Renal cortex interstitium (tissue), 15 donors: ENCODE measurements at places on chromosomes 2 and 18.

- no peak for DNase-seq
These were observed 199.6 kb downstream of the PRKCE start for GRCh38 chr2:45851111-45851510.

DNA sequence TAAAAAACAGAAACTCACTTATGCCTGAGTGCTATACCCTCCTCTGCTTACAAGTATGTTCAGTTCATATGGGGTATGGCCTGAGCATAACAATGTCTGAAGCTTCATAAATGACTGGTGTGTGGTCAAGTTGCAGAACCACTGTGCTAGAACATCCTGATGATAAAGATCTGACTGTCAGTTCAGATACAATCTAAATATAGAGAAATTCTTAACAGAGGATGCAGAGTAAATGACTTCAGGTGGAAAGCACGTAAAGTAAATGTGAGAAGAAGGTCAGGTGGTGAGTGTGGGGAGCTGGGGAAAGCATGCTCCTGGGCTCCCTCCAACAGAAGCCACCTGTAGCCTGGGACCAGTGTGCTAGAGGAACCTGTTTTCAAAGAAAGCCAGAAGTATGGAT lies 926.2 kb downstream of the TSN start:
- DNase-seq = no peak

DNA sequence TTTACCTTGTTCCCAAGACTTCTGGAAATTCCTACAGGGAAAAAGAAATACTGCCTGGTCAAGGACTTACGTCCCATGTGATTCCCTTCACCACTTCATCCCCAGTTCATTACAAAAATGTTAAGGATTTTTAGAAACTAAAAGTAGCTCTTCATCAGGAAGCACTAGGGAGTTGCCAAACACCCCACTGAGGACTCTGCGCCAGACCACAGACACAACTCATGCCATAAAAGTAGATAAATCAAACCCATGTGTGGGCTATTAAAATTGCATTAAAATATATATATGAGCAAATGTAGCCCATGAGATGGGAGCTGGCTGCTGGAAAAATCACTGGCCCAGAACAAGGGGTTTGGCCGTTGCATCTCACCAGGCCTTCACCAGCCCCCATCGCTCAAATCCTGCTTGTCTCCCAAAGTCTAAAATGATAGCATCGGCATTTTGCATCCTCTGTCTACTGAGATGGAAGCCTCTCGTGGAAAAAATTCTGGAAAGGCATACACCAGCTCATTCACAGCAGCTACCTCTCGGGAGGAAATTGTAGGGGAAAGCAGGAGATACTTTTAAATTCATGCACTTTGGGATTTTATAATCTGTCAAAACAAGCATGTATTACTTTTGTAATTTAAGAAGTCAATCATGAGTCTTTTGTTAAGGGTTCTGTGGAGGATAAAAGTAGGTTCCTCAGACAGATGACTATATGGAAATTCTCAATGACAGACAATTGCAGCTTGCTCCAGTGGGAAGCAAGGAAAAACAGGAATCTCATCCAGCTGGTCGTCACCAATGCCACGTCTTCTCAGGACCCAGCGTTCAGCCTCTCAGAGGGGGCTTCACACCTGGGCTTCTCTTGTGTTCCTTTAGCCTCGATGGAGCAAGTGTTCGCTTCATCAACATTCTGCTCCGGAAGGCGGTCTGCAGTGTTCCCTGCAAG lies 113.9 kb downstream of the MREG start:
- no peak for DNase-seq

DNA sequence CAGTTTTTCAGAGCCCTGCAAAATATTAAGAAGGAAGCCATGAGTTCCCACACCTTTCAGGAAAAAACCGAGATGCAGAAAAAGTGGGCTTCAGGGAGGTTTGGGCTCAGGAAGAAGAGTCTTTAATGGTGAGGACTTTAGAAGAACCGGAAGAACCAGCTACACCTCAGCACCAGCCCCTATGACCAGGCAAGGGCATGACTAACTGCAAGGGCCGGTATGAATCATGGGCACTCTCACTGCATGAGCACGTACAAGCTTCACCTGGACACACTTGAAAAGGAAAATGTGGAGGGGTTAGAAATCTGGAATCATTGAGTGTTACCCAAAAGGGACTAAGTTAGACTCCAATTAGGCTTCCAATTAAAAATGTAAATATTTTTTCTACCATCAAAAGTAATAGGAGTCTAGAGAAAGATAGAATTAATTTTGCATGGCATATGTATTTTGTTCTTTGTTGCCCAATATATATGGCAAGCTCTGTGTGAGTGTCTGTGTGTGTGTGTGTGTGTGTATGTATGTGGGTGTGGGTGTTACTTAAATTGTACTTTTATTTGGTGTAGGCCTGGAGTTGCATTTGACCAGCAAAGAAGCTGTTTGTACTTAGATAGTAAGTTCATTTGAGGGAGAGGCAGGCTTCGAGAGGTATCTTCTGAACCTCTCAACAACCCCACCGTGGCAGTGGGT lies 66.5 kb upstream of the THUMPD2 start:
- DNase-seq = no peak

DNA sequence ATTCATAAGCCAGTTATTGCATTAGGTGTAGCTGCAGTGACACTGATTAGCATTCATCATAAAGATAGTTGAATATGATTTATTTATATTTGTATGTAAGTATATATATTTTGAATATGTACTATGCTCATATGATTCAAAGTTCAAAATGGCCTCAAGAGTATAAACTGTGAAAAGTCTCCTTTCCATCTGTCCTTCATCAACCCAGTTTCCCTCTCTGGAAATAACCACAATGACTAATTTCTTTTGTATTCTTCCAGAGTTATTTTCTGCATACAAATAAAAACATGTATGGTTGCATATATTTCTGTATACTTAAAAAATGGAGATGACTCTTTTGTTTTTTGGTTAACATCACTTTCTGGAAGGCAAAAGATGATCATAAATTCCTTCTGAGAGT lies 95.2 kb downstream of the CAMKMT start:
- no peak for DNase-seq

GRCh38 chr2:88090446-88091283 lies 23.0 kb downstream of the SMYD1 start:
- DNase-seq = no peak
